Activated T-cell treated with anti-CD3 and anti-CD28 coated beads, Interleukin-2, amount 50 U/mL, for 24 hours (primary cell): ENCODE measurements at places on chromosomes 16 and 17.

- DNase-seq: no peak
Measured at GRCh38 chr16:84268291-84269040, 26.2 kb upstream of the WFDC1 start.

DNA sequence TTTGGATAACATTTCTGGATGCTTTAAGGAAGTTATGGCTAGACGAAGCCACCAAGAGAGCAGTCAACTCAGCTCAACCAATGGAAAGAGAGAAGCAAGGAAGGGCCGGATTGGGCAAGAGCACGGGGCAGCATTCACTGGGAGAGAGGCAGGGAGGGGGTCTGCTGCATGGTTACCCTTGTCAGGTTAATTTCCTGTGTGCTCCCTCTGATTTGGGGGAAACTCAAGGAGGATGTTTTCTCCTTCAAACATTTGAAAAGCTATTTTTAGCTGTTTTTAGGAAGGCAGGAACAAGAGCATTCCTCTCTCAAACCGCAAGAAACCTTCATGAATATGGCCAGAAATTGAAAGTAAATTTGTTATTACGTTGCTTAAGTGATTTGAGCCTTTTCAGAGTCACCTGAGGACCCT, 118.5 kb upstream of the ZFHX3 start:
- no peak for DNase-seq

GRCh38 chr17:80894726-80895125, 96.9 kb upstream of the CHMP6 start:
- no peak for DNase-seq

GRCh38 chr16:74107795-74108610, 188.6 kb upstream of the PSMD7 start:
- peak; percentile 37 for DNase-seq

GRCh38 chr16:24538756-24539294, 541 bp upstream of the RBBP6 start:
- DNase-seq: no peak

- DNase-seq: no peak
Measured at GRCh38 chr17:81735264-81736102, 23.4 kb downstream of the SLC25A10 start.

- DNase-seq: peak; percentile 88
Measured at GRCh38 chr17:75393523-75394331, 11.8 kb downstream of the GRB2 start.

DNA sequence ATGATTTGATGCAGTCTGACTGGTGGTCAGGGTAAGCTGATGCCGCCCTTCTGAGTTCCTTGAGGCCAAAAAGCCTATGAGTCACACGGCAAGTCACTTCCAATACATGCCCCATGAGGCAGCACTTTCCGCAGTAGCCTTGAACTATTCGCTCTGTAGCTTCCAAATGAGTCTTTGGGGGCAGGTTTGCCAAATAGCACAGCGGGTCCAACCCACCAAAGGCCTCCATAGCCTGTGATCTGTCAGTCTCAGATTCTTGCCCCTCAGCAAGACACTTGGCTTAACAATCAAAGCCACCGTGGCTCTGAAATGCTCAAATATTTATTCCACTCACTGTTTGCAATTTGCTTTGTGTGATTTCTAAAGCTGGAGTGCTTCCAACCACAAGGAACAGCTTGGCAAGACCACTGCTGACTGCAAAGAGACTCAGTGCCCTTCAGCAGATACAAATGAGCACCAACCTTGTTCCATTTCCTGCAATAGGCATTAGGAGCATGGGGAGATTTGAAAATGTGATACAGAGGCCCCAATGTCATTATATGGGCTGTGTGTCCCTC, 45.4 kb downstream of the CLEC19A start:
- DNase-seq: no peak

DNA sequence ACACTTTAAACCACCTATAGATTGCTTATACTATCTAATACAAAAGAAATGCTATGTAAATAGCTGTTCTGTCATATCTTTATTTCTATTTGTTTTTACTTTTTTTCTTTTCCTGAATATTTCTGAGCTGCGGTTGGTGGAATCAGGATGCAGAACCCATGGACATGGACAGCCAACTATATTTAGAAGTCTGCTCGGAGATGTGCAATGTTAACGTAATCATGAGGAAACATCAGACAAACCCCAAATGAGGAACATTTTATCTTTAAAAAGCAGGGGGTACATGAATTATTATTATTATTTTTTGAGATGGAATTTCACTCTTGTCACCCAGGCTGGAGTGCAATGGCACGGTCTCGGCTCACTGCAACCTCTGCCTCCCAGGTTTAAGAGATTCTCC, 31.4 kb upstream of the GHDC start:
- no peak for DNase-seq

DNA sequence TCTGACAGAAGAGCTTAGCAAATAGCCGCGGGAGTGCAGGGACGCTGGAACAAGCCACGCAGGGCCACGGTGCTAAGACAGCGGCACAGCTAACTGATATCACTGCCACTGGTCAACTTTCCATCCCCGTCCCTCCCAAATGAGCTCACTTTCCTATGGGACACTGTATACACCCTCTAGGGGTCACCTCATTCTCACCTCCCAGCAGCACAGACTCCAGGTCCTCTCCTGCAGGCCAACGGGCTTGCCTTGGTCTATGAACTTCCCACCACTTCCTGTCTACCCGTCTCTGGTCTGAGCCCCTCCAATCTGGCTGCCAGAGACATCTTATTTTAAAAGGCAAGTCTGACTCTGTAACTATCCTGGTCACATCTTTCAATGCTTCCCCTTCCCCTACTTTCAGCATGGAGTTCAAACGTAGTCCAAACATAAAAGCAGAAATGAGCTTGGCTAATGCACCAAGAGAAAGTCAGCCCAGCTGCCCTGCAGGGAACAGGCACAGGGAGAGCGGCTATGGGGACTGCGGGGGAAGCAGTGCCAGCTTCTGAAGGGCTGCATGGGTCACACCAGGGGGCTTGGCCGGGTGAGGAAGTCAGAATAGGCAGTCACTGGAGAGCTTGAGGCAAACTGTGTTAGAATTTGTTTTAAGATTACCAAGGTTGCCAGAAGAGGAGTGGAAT, 26.3 kb upstream of the SLC38A8 start:
- peak; percentile 5 for DNase-seq

DNA sequence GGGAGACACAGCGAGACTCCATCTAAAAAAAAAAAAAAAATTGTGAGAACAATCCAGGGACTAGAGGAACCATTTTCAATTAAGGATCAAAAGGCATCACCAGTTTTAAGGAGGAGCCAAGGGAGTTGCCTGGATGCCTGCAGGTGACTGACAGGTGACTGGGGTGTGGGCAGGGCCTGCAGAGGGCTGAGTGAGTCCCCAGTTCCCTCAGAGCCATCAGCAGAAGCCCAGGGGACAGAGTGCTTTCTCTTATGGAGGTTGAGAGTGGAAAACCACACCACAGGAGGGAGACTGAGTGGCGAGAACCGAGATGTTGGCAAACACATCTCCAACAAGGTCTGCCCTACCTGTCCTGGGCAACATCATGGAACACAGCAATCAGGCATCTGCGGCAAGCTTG, 27.1 kb upstream of the CREBBP start:
- DNase-seq: no peak

DNA sequence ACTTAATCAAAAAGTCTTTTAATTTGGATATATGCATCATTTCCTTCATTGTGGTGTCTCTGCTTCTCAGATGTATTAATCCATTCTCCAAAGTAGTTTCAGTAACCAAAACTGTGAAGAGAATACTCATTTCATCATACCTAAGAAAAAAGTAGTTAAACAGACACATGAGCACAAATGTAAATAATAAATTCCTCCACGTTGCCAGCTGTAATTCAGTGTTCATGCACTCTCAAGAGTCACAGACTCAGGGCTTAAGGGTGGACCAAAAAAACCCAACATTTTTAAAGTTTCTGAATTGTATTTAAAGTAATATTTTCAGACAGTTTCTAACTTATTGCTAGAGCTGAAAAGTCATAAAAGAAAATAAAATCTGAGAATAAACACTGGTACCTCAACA, 19.0 kb downstream of the POLG2 start:
- no peak for DNase-seq

DNA sequence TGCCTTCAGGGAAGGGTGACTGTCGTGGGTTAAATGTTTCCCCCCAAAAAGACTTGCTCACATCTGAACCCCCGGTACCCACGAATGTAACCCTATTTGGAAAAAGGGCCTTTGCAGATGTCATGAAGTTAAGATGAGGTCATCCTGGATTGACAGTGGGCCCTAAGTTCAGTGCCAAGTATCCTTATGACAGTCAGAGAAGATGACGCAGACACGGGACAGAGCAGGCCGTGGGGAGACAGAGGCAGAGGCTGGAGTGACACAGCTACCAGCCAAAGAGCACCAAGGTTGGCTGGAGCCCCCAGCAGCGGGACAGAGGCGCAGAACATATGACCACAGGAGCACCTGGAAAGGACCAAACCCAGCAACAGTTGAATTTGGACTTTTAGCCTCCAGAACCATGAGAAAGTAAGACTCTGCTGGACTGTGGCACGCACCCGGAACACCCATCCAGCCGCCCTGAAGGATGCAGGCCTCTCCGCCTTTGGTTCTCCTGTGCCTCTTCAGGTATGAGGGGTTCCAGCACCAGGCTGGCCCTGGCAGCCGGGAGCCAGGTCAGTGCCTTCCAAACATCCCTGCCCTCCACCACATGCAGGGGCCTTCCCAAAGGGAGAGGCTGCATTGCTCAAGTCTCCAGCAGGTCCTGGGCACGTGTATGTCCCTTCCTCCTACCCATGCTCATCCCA, 104.0 kb downstream of the FOXL1 start:
- no peak for DNase-seq

- no peak for DNase-seq
Measured at GRCh38 chr16:31277659-31278260, 18.0 kb downstream of the ITGAM start.

GRCh38 chr16:67165121-67166078, 855 bp downstream of the HSF4 start:
- DNase-seq: no peak

DNA sequence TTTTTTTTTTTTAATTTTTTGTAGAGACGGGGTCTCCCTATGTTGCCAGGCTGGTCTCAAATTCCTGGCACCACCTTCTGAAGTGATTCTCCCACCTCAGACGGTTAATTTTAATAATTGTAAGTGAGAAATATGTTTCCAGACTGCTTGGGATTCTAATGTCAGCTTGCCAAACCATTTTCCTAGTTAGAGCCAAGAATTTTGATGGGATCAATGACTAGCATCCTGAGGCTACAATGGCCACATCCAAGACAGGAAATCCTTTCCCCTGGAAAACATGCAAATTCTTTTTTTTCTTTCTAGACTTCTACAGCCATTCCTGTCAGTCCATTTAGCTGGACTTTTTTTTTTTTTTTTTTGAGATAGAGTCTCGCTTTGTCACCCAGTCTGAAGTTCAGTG, 32.6 kb downstream of the IGF2BP1 start:
- DNase-seq: no peak

- DNase-seq: no peak
Measured at GRCh38 chr17:61317779-61318178, 81.9 kb upstream of the TBX2 start.

GRCh38 chr17:11551442-11551841, 46.8 kb upstream of the DNAH9 start:
- no peak for DNase-seq

- DNase-seq: peak; percentile 87
Measured at GRCh38 chr17:51166987-51167931, 1.0 kb downstream of the NME2 start.

GRCh38 chr16:88826070-88826840, 14.5 kb upstream of the APRT start:
- no peak for DNase-seq

DNA sequence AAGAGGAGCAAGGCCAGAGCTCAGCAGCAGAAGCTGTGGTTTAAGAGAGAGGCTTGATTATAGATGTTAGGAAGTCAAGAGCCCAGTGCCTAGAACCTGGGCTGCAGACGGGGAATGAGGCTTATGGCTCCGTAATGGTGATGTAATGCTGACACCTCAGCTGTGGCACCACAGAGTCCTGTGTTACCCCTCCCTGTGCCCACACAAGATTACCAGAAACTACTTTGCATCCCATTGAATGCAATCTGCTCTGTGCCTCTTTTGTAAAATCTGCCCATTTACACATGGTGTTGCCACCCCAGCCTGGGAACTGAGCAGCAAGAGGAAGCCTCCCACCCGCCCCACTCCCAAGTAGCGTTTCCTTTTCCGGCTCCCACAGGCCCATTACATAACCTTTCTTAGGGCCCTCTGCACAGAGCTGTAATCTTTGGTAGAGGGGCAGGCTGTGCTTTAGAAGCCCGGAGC, 57.0 kb downstream of the PITPNC1 start:
- DNase-seq: peak; percentile 59

DNA sequence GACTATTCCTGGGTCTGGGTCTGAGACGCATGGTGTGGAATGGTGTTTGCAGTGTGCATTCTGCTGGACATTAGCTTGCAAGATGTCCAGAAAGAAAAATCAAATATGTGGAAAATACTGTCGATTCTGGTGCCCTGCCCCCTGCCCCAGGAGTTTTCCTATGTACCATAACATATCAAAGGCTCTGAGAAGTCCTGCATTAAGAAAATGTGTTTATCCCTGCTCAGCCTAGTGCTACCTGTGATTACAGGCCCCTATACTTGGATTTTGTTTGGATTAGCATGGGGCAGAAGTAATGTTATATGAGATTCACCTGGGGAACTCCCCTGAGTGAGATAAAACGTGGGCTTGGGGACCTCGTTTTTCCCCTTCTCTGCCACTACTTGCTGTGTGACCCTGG, 325.0 kb downstream of the CBLN1 start:
- DNase-seq: no peak

GRCh38 chr17:79594271-79594670, 16.6 kb downstream of the RBFOX3 start:
- DNase-seq: no peak

- no peak for DNase-seq
Measured at GRCh38 chr16:75754141-75754540, 27.9 kb upstream of the CPHXL start.

GRCh38 chr16:23580391-23580790, 15.7 kb downstream of the NDUFAB1 start:
- no peak for DNase-seq
